Adrenal gland (tissue), 19 donors: ENCODE measurements at places on chromosomes 2 and 18. TPM values are rescaled to one million over a fixed set of nuclear protein-coding genes. Genes with fewer than 3 reads are reported as not detected.

The TTC27 gene
- total RNA-seq = 27.0 TPM

- DNase-seq = no peak
Observed at GRCh38 chr2:29848566-29849310, 72.6 kb downstream of the ALK start.

DNA sequence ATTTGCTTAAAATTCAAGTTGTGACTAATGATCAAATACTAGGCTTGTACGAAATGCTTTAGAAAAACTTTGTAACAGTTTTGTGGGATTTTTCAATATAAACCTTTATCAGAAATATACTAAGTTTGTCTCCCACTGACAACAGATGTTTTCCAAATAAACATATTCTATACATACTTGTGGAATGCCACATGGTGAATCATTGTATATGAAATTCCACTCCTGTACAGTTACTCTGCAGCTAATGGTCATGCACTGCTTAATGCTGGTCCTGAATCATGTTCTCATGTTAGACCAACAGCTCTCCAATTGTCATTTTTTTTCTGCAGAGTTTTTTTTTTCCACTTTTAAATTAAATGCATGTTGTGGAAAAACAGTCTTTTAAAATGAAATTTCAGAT lies 90.1 kb downstream of the DPP4 start:
- no peak for DNase-seq

GRCh38 chr2:159714247-159714930 lies 2.1 kb downstream of the MARCHF7 start:
- DNase-seq = no peak

- no peak for DNase-seq
Observed at GRCh38 chr2:60070736-60071489, 482.5 kb downstream of the BCL11A start.

DNA sequence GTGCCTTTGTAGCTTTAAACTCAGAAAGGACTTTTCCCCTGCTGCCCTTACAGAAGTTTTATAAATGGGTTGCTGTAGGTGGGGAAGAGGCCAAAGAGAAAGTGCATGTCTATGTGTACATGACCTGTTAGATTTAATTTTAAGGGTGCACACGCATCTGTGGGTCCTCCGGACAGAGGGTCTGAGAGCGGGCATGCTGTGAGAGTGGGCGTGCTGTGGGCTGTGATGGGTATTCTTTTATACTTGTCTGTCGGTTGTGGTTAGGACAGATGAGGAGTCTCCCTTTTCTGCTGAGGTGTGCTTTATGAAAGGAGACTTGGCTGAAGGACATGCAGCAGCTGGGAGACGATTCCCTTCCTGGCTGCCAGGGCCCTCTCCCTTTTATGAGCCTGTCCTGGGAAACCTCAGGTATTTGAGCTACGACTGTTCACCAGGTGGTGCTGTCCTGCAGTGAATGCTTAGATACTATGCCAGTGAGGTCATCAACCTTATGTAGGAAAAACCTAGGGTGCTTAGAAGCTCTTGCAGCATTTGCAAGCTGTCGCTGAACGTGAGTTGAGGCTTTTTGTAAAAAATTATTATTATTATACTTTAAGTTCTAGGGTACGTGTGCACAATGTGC lies 67.5 kb downstream of the TANC1 start:
- DNase-seq = no peak

DNA sequence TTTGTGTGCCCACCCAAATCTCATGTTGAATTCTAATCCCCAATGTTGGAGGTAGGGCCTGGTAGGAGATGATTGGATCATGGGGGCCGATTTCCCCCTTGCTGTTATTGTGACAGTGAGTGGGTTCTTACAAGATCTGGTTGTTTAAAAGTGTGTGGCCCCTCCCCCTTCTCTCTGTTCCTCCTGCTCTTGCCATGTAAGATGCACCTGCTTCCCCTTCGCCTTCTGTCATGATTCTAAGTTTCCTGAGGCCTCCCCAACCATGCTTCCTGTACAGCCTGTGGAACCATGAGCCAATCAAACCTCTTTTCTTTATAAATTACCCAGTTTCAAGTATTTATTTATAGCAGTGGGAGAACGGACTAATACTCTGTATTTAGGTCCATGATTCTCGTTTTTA lies 588.1 kb downstream of the DCDC2C start:
- no peak for DNase-seq

The EFHD1 gene
- 5.0 TPM for total RNA-seq

GRCh38 chr18:15165048-15165447 lies 417.1 kb downstream of the ANKRD30B start:
- no peak for DNase-seq

DNA sequence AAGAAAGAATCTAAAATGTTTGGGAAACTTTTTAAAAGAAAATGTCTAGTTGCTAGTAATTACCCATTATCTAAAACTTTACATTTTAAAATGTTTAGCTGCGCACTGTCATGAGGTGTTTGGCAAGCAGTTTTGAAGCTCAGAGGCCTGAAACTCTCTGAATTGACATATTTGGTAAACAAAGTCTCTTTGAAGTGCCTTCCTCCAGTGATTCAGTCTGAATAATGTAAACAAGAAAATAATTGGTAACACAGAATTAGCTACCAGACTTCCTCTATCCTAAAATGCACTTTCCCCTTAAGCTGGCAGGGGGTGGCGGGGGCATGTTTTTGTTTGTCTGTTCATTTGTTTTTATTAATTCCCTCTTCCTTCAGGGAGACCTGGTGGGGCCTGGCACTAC lies 61.4 kb downstream of the WDR75 start:
- DNase-seq = no peak

The COL4A3 gene
- total RNA-seq = 20.2 TPM

DNA sequence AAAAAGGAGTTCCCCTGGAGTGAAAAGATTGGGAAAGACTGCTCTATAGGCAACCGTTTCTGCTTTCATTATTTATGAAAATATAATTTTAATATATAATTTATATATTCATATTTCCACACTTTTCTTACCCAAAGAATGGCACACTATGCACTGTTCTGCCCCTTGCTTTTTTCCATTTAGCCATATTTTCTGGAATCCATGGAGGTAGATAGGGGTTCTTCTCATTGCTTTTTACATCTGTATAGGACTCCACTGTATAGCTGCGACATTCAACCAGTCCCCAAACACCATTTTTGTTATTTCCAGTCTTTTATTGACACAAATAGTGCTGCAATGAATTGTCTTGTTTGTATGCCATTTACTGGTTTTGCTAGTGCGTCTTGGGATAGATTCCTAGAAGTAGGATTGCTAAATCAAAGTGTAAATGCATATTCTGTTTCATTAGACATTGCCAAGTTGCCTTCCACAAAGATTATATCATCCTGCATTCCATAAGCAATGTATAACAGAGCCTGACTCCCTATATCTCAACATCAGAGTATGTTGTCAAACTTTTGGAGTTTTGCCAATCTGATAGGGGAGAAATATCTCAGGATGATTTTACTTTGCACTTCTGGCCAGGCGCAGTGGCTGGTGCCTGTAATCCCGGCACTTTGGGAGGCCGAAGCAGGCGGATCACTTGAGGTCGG lies 26.6 kb upstream of the TCF7L1 start:
- DNase-seq = no peak

DNA sequence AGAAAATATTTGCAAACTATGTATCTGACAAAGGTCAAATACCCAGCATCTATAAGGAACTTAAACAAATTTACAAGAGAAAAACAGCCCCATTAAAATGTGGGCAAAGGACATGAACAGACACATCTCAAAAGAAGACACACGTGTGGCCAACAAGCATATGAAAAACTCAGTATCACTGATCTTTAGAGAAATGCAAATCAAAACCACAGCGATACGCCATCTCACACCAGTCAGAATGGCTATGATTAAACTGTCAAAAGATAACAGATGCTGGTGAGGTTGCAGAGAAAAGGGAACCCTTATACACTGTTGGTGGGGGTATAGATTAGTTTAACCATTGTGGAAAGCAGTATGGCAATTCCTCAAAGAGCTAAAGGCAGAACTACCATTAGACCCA lies 64.3 kb upstream of the RBMS1 start:
- DNase-seq = no peak

GRCh38 chr18:10912790-10913545 lies 236.4 kb downstream of the PIEZO2 start:
- peak; percentile 6 for DNase-seq

GRCh38 chr18:80253871-80254492 lies 6.7 kb upstream of the PARD6G start:
- no peak for DNase-seq

The ZNF519 gene
- total RNA-seq = 1.8 TPM

GRCh38 chr2:163405298-163405697 lies 330.5 kb downstream of the FIGN start:
- DNase-seq = no peak

The WDR7 gene
- total RNA-seq = 34.9 TPM

- DNase-seq = no peak
Observed at GRCh38 chr2:18319987-18320386, 240.5 kb downstream of the RDH14 start.

DNA sequence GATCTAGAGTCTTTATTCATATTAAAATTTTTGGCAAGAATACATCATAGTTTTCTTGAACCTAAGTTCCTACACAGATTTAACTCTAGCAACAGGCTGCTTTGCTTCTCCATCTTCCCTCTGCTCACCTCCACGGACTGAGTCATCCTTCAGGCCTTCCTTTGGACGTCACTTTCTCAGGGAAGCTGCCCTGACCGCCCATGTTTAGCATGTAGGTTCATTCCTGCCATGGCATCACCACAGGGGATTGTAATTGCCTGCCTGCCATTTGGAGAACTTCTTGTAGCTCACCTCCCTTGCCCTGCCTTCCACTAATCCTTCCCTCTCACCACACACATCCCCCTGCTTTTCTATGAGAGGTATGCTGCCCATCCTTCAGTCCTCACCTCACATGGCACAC lies 43.9 kb upstream of the B3GNT2 start:
- no peak for DNase-seq

The CYRIA gene
- total RNA-seq = 21.1 TPM

The CCDC85A gene
- total RNA-seq = 0.83 TPM

DNA sequence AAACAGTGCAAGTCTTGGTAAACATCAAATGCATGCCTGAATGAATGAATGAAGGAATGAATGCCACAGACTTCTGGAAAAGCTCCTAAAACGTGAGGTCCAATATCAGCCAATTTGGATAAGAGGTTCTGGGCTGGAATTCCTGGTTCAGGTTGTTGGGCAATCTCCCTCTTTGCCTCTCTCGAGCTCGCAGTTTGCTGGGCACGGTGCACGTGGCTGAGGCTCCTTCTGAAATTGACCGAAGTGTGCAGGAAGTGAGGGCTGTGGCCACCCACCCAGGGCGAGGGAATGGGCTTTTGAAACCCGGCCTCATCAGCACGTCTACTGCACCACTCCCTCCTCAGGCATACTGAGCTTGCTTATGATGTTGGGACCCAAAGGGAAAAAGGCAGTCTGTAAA lies 288.8 kb upstream of the HS6ST1 start:
- no peak for DNase-seq

- peak; percentile 93 for DNase-seq
Observed at GRCh38 chr2:105235388-105236059, 6.0 kb upstream of the GPR45 start.

DNA sequence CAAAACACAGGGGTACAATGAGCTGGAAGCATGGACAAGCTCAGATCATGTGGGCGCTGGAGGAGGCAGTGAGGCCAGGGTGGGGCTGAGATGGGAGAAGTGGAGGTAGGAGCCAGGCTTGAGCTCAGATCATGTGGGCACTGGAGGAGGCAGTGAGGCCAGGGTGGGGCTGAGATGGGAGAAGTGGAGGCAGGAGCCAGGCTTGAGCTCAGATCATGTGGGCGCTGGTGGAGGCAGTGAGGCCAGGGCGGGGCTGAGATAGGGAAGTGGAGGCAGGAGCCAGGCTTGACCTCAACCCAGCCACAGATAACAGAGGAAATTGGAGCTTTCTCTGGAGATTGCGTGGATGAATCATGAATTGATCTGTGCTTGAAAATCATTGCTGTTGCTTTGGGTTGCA lies 48.3 kb upstream of the TMEM18 start:
- DNase-seq = no peak

GRCh38 chr2:696999-697627 lies 19.9 kb upstream of the TMEM18 start:
- no peak for DNase-seq

- no peak for DNase-seq
Observed at GRCh38 chr2:1777156-1777555, 32.8 kb upstream of the PXDN start.

The RPS27A gene
- 796 TPM for total RNA-seq

- no peak for DNase-seq
Observed at GRCh38 chr2:105737980-105738657, 6.6 kb upstream of the NCK2 start.

- no peak for DNase-seq
Observed at GRCh38 chr18:12334863-12335262, 26.8 kb downstream of the TUBB6 start.

DNA sequence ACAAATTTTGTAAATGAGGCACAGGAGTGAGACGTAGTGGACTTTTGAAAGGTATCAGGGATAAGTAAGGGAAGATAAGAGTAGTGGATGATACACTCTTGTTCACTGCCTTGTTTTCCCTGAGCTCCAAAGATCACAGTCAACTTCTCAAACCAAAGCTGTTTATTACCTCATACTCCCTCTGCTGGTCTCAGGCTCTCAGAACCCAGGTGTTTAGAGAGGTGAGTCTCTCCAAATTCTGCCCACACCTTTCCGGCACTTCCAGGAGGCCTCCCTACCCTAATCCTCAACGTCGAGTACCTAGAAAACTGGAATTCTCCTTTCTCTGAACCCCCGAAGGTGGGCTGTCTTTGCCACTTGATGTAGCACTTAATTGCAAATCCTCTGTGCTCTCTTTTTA lies 621.1 kb downstream of the BCL11A start:
- no peak for DNase-seq

DNA sequence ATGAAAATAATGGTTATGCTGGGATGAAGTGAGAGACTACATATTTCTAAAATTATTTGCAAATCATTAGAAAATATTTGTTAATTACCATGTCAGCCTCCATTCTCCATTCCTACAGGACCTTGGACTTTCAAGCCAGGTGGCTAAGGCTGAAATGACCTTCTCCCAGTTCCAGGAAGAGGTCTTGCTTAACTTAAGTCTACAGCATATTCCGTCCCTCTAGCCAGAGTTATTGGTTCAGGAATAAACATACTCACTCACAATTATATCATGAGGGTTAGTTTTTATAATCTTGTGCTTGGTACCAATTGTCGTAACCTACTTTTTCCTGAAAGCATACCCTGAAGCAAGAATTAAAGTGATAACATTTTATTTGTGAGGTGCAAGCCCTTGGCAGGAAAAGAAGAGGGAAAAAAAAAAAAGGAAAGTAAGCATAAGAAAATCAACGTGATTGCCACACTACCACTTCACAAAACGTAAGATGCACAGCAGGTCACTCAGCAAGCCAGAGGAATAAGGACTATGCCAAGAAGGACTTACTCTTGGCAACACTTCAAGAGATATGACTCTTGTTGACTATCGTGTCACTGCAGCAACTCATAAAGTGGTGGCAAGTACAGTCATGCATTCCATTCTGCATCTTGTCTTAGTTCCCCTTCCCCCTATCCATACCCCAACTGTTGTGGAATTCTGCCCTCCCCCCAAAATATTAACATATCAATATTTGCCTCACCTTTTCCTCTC lies 479.1 kb downstream of the MBD2 start:
- DNase-seq = no peak

- DNase-seq = no peak
Observed at GRCh38 chr2:97662386-97662894, 1.4 kb downstream of the ACTR1B start.

GRCh38 chr2:240990726-240991377 lies 7.6 kb upstream of the SNED1 start:
- DNase-seq = no peak

GRCh38 chr18:63157293-63158011 lies 162.1 kb downstream of the BCL2 start:
- DNase-seq = no peak

The ZNF396 gene
- total RNA-seq = 3.7 TPM
